ENCODE measurements at places on chromosomes 1 and 21.

GRCh38 chr21:35081861-35082260 is 32.8 kb upstream of the RUNX1 start:
- no peak for DNase-seq

DNA sequence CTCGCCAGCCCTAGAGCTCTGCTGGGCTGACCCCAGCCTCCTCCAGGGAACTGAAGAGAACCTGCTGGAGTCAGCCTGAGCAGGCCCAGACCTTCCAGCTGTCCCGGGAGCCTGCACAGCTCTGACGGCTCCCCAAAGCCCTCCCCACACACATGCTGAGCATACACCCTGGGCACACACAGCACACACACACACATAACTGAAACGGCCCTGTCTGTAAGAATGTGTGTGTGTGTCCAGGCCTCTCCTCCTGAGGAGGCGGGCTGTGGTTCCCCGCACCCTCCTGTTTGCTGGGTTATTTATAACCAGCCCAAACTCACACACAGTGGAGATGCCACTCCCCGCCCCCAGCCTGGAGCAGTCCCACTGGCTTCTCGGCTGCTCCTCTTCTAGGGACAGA is 20.2 kb downstream of the SDC3 start:
- DNase-seq, result peak; percentile 78

DNA sequence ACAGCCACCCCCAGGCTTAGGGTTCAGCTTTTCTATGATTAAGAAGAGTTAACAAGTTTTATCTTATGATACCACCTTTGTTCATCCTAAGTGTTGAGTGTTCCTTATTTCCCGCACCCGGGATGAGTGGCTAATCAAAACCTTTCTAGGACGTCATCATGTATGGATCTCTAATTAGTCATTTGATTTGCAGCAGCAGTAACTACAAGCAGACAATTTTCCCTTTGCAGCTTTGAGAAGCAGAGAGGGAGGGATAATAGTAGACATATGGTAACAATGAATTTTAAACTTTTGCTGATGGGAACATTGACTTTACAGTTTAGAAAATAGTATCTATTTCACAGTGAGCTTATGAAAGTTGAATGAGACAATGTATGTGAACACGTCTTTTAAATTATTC is 30.8 kb upstream of the SLC35F3 start:
- DNase-seq, result no peak

GRCh38 chr1:221310180-221310579 is 430.9 kb downstream of the HLX start:
- peak; percentile 85 for DNase-seq

- DNase-seq, result no peak
These were observed 56.6 kb downstream of the AGPAT3 start for GRCh38 chr21:43921571-43921978.

GRCh38 chr1:1507305-1507704 is 4.7 kb upstream of the ATAD3A start:
- DNase-seq, result no peak

DNA sequence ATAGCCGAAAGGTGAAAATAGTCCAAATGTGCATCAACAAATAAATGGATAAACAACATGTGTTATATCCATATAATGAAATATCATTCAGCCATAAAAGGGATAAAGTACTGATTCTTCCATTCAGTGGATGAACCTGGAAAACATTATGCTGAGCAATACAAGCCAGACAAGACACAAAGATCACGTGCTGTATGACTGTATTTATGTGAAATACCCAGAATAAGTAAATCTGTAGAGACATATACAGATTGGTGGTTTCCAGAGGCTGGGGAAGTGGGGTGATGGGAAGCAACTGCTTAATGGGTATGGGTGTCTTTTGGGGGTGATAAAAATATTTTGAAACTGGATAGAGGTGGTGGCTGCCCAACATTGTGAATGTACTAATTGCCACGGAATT is 13.3 kb upstream of the GSTM4 start:
- no peak for DNase-seq

Measured in spinal cord (tissue), 10 donors.